ENCODE measurements at places on chromosomes 2 and 18. TPM values are rescaled to one million over a fixed set of nuclear protein-coding genes. Genes with fewer than 3 reads are reported as not detected.

HNMT gene
- total RNA-seq, result 24.8 TPM

POMC gene
- total RNA-seq, result 7.3 TPM

GALNT1 gene
- 60.3 TPM for total RNA-seq

L3MBTL4 gene
- 27.3 TPM for total RNA-seq

GPR35 gene
- total RNA-seq, result 0.53 TPM

IGFBP2 gene
- total RNA-seq, result 105 TPM

ARPC2 gene
- total RNA-seq, result 132 TPM
